ENCODE measurements at places on chromosomes 1 and 21.

DNA sequence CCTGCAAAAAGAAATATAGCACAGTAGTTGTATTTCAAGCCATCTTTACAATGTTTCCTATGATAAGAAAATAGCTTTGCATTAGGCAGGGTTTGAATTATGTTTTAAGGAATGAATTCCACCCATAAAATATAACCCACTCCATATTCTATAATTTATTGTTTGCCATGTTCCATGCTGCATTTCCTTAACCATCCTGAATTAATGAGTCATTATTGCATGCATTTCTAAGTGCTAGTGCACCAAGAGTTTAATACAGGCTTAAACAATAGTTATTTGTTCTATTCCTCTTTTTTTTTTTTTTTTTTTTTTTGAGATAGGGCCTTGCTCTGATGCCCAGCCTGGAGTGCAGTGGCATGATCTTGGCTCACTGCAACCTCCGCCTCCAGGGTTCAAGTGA, 45.2 kb downstream of the MIGA1 start:
- no peak for DNase-seq

- DNase-seq: no peak
Observed at GRCh38 chr1:218426343-218426657, 81.2 kb downstream of the TGFB2 start.

GRCh38 chr1:203828503-203828902, 32.9 kb upstream of the SNRPE start:
- DNase-seq: no peak

- DNase-seq: no peak
Observed at GRCh38 chr21:34690793-34691175, 22.0 kb downstream of the CLIC6 start.

- no peak for DNase-seq
Observed at GRCh38 chr1:2446394-2446793, 29.7 kb upstream of the PLCH2 start.

GRCh38 chr1:172323686-172324085, 96.8 kb upstream of the C1orf105 start:
- no peak for DNase-seq

DNA sequence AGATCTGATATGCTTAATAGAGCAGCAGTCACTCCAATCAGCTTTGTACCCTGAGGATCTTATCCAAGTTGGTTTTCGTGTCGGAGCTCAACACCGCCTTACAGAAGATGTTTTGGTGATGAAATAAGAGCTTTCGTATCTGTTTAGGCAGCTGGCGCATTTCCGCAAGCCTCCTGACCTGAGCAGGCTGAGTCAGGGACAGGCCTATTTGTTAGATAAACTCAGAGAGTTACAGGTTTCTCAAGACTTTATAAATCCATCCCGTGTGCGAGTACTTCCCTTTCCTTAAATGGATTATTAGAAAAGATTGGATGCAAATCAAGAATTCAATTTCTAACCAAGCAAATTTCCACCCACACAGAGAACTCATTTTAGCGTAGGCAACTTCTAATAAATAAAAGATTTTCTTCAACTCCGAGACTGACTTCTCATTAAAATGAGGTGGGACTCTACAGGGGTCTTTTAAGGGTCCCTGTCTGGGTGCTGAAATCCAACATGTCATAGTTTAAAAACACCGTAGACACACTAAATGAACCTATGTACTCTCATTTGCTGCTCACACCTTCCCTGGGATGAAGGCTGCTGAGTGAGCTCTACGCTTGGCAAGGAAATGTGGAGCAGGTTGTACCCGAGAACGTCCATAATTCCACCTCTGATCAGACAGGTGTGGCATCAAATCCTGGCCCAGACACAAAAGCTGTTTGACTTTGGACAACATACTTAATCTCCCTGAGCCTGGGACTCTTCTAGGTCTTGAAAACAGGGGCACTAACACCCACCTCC, 106.9 kb upstream of the F3 start:
- DNase-seq: no peak

- DNase-seq: no peak
Observed at GRCh38 chr1:61337441-61337951, 255.1 kb downstream of the NFIA start.

- DNase-seq: no peak
Observed at GRCh38 chr1:112833806-112834205, 118.7 kb upstream of the PPM1J start.

DNA sequence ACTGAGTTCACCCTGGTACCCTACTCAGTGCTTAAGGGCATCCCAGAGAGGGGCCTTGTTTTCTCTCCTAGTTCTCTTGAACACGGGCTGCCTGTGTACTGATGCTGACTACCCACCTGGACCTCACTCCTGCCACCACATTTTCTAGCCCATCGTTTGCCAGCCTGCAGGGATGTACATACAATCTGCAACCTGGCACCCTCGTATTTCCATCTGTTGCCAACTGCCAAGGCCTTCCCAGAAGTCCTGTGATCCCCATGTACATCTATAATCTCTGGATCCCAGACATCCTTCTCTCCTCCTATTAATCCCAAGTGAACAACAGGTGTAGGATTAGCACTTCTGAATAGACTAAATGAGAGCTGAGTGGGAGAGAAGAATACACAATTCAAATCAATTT, 212.0 kb downstream of the SLC45A1 start:
- DNase-seq: no peak

DNA sequence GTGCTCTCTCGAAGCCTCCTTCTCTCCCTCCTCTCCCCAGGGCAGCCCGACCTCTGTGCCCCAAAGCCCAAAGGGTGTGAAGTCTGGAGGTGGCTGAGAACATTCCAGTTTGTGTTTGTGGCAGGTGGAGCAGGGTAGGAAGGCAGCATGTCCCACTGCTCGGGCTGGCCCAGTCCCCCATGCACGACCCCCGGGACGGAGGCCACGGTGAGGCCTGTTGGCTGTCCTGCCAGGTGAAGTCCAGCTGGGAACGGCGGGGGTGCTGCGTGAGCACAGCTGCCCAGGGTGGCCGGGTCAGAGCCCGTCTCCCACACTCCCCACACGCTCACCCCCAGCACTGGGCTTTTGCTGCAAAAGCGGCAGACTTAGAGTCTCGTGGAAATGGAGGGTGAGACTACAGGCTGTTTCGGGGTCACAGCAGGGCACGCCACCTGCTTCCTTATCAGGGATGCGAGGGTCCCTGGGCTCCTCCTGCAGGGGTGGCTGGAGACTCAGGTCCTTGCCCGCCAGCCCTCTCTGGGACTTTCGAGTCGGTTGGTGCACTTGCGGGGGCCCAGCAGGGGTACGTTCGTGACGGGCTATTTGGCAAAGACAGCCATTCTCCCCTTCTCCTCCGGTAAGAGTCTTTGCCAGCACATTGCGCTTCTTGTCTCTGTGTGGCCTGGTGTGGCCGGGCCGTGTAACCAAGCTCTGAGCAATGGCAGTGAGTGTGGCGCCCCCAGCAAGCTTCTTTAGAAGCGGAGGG, 40.3 kb downstream of the MORN1 start:
- no peak for DNase-seq

- no peak for DNase-seq
Observed at GRCh38 chr1:1068517-1069055, 5.5 kb downstream of the RNF223 start.

DNA sequence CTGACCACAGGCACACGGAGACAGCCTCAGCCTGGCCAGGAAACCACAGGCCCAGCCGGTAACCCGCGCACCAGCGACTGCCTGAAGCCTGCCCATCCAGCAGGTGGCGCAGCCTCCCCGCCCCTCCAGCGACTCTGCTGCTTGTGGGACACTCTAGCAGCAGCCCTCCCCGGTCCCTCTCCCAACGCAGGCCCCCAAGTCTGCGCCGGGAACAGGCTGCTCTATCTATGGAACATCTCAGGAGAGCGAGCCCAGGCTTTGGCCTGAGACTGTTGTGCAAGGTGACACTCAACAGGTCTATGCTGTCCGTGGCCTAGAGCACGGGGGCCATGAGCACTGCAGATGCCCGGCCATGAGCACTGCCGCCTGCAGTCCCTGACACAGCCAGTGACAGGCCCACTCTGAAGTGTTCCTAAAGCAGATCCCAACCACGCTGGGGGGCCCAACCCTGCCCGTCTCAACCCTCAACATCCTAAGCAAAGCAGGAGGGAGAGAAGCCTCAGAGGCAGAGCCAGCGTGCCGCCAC, 28.4 kb downstream of the WDR4 start:
- DNase-seq: no peak

- DNase-seq: no peak
Observed at GRCh38 chr1:221234791-221235190, 355.5 kb downstream of the HLX start.

- DNase-seq: no peak
Observed at GRCh38 chr1:194055536-194055935, 869.1 kb upstream of the B3GALT2 start.

- DNase-seq: no peak
Observed at GRCh38 chr21:32494934-32495709, 82.6 kb downstream of the EVA1C start.

GRCh38 chr1:172926070-172926469, 124.7 kb downstream of the TNFSF18 start:
- DNase-seq: no peak

DNA sequence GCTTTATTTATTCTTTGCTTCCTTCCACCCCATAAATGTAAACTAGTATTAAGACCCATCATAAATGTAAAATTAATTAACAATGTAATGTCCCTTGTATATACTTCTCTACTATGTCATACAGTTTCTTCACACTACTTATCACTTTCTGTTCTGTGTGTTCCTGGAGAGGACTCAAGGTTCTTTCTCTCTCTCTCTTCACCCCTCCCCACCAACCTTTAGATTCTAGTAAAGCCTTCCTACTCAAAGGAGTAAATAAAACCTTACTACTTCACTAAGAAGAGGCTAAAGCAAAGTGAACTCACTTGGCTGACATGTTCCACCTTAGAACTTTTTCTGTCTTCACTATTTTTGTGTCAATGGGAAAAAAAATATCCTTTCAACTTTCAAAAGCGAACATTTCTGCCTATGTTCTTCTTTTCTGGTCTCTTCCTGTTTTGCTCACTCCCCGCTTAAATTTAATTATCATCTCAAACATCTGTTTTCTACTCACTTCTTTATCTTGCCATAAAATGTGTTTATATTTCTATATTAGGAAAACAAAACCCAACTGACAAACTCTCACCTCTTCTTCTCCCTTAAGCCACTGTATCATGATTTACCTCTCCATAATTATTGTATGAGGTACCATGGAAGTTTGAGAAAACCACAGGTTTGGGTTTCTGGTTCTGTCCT, 260.3 kb downstream of the DPYD start:
- DNase-seq: no peak

GRCh38 chr1:39996396-39997004, 41.6 kb downstream of the MFSD2A start:
- no peak for DNase-seq
